ENCODE measurements at places on chromosomes 4 and X.

GRCh38 chr4:148810461-148810860 is 368.2 kb upstream of the NR3C2 start:
- no peak for DNase-seq

GRCh38 chr4:4618847-4619246 is 77.0 kb upstream of the STX18 start:
- DNase-seq, result no peak

DNA sequence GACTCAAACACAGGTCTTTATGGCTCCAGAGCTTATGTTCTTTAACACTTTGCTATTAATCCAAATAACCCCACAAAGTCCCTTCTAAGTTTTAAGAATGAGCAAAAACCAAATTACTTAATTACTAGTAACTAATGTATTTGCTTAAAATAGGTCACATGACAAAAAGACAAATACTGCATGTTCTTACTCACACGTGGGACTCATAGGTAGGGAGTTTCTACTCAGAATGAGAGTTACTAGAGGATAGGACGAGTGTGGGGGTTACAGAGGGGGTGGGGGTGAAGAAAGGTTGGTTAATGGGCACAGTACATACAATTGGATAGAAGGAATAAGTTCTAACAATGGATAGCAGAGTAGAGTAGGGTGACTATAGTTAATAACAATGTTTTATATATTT is 5.8 kb downstream of the RPS6KA3 start:
- DNase-seq, result no peak

- DNase-seq, result peak; percentile 6
These were observed 19.5 kb upstream of the NFXL1 start for GRCh38 chr4:47933840-47934239.

DNA sequence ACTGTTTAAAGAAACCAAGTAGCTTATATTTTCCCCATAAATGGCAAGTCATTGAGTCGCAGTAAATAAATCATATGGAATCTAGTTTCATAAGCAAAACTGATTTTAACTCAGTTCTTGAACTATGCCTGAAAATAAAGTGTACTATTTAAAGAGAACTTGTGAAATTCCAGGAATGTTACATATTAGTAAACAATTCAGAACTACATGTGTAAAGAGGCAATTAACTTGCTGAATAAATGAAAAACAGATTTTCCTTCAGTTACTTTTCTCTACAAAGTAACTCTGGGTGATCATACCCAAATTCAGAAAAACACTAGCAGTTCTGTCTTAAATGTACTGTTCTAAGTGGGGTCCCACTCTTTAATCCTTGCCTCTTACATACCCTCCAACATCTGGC is 236.1 kb upstream of the EDNRA start:
- DNase-seq, result no peak

GRCh38 chr4:20354120-20354519 is 102.4 kb downstream of the SLIT2 start:
- DNase-seq, result no peak

- no peak for DNase-seq
These were observed 202.8 kb downstream of the SLIT2 start for GRCh38 chr4:20454515-20454914.

GRCh38 chr4:20679951-20680350 is 20.3 kb upstream of the PACRGL start:
- DNase-seq, result no peak

DNA sequence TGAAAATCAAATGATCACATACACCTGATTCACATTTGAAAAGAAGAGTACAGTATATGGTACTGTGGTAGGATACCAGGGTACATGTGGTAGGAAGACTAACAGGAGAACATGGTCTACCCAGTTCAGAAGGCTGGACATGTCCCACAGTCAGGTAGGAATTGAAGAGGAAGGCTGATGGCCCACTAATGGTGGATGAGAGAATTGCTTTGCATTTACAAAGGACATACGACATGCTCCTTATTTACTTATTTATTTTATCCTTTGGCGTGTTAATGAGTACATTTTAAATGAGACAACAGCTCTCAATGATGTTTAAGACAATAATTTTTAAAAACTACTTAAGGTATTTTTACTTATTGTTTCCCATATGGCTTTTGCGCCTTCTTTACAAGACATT is 106.7 kb upstream of the BMP2K start:
- no peak for DNase-seq

DNA sequence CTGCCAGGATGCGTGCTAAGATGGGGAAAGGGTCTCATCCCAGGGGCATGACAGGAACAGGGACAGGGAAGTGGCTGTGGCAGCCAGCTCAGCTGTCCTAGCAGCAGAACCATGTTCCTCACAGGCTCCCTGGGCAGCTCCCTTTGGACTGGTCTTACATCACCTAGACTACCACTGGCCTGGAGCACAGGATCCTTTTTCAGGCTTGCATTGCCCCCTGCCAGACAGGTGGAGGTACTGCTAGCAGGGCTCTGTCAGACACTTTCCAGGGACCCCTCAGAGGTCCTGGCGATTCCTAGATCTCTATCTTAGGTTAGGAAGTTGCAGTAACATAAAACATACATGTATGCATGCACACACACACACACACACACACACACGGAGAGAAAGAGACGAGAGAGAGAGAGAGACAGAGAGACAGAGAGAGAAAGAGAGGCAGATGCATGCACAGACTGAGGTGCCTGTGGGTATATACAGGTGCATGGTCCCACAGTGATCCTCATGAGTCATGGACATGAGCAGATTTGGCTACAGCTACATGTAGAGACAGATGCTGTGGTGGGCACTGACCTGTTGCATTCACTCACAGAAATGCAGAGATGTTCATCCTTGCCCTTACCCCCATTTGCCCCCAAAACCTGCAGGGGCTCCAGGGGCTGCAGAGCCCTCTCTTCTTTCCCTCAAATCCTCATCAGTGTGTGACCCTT is 63.6 kb downstream of the STARD8 start:
- DNase-seq, result no peak

- no peak for DNase-seq
These were observed 175.5 kb downstream of the DHRSX start for GRCh38 chrX:2325076-2325784.

GRCh38 chrX:135308345-135308855 is 880 bp upstream of the ETDC start:
- DNase-seq, result no peak

DNA sequence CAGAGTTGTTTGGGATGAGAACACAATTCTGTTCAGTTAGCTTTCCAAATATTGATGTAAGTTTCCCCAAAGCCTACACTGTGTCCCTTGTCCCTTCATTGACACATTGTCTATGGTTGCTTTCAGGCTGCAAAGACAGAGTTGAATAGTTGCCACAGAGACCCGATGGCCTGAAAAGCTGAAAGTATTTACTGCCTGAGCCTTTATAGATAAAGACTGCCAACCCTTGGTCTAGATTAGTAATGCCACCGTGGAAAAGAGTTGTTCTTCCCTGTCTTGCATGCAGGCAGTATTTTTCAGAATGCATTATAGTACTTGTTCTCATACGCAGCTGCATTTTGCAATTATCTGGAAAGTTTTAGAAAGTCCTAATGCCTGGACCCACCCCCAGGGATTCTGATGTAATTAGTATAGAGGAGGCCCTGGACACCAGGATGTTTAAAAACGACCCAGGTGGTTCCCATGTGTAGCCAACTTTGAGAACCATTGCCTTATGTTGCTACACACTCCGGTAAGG is 180.8 kb downstream of the FRMPD4 start:
- no peak for DNase-seq

DNA sequence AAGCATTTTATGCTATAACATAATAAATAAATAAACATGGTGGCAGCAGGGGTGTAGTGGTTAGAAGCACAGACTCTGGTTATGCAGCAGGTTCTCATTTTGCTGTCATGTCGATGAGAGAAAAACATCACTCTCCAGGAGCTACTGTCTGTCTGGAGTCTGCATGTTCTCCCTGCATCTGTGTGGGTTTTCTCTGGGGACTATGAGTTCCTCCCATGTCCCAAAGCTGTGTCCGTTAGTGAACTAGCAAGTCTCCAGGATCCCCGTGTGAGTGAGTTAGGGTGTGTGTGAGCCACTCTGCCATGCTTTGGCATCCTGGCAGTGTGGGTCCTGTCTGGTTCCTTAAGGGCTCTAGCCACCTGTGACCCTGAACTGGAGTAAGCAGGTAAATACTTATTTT is 585.6 kb upstream of the AGA start:
- DNase-seq, result no peak

- DNase-seq, result no peak
These were observed 59.3 kb upstream of the UBQLN2 start for GRCh38 chrX:56503941-56504673.

- DNase-seq, result no peak
These were observed 33.4 kb downstream of the RPS6KA3 start for GRCh38 chrX:20233336-20233735.

DNA sequence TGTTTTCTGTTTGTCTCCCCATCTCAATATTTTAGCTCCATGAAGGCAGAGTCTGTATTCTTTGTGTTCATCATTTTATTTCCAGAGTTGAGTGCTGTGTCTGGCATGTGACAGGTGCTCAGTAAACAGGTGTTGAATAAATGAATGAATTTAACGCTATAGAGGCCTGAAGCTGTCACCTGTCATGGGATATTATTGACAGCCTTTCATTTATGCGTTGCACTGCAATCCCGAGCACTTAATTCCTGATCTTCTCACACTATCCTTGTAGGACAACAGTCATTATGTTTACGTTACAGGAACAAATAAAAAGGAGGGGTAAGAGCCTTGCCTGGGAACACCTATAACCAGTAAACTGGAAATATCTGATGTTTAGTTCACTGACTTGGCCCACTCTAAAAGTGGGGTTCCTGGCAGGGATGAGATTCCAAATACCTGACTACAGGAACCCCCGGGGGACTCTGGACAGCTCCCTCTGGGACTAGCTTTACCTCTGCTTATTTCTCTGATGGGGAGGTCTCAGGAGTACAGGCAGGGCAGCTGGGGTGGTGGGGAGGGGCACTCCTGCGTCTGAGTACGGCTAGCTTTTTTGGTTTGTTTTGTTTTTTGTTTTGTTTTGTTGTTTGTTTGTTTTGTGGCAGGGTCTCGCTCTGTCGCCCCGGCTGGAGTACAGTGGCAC is 36.6 kb downstream of the SEL1L3 start:
- DNase-seq, result no peak

GRCh38 chrX:124736553-124737270 is 390.3 kb downstream of the SH2D1A start:
- no peak for DNase-seq

DNA sequence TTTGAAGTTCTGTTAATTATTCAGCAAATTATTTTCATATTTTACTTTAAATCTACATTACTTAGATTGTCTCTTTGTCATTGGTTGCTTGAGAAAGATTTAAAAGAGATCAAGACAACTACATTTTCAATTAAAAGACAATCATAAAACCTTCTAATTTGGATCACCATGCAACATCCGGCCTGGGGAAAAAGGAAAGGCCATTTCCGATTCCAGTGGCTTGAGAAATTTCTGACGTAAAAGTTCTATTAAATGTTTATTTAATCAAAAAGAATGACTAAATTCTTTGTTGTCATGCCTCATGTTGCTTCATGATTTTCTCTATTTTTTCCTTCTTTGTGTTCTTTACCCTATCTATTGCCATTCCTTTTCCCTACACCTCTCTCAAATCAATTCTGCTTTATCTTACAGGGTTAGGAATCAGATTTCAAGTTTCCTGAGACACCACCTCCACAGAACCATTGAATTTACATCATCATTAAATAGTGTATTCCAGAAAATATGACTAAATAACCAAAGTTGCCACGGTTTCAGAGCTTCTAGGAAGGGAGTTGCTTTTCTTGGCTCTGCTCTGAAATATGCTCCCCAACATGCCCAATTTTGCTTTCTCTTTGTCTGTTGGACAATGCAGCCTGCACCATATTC is 124.6 kb upstream of the ACSL4 start:
- DNase-seq, result no peak

DNA sequence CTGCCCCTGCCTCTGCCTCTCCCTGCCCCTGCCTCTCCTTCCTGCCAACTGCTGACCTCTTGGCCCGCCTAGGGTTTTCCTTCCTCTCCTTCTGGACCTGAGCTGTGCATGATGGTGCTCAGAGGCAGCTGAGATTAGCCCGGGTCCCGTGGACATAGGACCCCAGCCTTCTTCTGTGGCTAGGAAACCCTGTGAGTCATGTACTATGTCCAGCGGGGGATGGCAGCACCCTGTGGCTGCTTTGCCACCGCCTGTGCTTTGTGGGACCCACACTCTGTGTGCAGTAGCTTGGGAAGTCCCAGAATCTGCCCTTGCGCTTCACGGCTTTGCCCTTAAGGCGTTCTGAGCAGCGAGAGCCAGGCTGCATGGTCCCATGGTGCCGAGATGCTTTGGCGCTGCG is 105.5 kb upstream of the PSAPL1 start:
- no peak for DNase-seq

DNA sequence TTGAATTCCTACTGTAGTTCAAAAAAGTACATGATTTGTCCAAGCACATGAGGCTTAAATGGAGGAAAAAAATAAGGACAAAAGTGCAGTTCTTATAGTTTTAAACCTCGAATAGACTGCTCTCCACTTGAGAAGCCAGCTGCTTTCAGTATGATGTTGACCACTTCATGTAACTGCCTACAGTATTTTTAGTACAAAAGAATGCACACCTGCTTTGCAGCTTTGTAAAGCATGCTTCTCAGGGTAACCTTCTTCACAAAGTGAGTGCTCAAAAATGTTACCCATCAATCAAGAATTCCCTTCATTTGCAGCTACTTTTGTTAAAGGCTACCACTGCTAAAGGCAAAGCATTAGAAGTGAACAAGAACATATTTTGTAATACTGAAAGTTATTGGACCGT is 83.4 kb upstream of the FAM47B start:
- DNase-seq, result no peak

- DNase-seq, result no peak
These were observed 15.8 kb upstream of the LEF1 start for GRCh38 chr4:108184453-108185049.

GRCh38 chr4:4864940-4865704 is 5.7 kb downstream of the MSX1 start:
- DNase-seq, result no peak

DNA sequence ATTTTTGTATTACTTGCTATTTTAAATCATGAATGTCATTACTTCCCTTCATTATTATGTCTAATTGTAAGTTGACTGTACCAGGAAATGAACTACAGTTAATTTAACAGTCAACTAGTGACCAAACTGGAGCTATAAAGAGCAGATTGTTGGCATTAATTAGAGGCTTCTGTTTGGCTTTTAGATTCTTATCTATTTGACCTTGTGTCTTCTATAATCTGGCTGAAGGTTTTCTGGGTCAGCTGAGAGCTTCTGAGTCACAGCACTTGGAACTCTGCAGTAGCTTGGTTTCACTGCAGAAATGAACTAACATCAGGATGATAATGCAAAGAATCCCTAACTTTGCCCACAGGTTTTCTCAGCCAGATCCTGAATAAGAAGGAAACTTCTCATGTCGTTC is 169.2 kb upstream of the LEF1 start:
- no peak for DNase-seq

GRCh38 chrX:31199056-31199839 is 127.4 kb upstream of the FTHL17 start:
- no peak for DNase-seq

DNA sequence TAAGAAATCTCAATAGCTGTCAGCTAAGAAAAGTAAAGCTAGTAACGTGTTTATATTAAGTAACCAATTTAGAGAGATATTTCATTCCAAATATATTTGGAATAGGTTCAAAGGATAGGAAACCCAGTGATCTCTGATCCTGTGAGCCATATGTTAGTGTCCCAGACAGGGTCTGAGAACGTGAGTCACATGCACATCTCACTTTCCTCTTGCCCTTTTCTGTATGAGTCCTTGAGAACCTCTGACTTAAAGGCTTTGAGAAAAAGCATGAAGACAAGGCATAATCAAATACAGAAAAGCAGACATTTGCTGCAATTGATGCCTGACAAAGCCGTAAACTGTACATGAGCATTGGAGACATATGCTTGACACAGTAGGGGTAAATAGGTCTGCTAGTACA is 655.1 kb upstream of the ADGRL3 start:
- no peak for DNase-seq
